ENCODE measurements at places on chromosomes 4 and X.
A peak's percentile ranks its signal among the peaks of the same experiment; 100 is the strongest.

DNA sequence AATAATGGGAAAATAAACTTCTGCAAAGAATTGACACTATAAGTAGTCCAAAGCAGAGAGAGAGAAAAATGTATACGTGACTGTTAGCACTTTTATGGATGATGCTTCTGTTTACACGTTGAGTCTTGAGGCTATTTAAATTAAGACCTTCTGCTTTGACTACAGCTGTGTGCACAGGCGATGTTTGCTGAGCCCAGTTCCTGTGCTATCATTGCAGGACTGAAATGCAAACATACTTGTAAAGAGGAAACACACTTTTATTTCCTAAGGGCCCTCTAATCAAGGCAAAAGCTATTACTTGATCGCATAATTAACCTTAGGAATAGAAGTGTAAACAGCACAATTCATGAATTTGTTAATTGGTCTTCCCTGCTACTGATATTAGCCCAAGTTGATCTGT is 226.9 kb downstream of the FBXW7 start:
- no peak for DNase-seq

GRCh38 chrX:133054761-133055405 is 42.0 kb downstream of the USP26 start:
- no peak for DNase-seq

GRCh38 chr4:125461676-125462363 is 147.1 kb downstream of the FAT4 start:
- DNase-seq, result no peak

- DNase-seq, result no peak
Observed at GRCh38 chrX:116384406-116384954, 51.9 kb upstream of the SLC6A14 start.

GRCh38 chrX:54177306-54177705 is 5.7 kb downstream of the FAM120C start:
- DNase-seq, result no peak

DNA sequence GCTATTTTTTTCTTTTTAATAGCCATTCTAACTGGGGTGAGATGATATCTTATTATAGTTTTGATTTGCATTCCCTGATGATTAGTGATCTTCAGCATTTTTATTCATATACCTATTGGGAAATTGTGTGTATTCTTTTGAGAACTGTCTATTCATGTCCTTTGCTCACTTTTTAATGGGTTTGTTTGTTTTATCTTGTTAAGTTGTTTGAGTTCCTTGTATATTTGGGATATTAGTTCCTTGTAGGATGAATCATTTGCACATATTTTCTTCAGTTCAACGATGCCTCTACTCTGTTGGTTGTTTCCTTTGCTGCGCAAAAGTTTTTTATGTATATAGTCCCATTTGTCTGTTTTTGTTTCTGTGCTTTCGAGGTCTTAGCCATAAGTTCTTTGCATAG is 43.1 kb upstream of the DRP2 start:
- DNase-seq, result no peak

DNA sequence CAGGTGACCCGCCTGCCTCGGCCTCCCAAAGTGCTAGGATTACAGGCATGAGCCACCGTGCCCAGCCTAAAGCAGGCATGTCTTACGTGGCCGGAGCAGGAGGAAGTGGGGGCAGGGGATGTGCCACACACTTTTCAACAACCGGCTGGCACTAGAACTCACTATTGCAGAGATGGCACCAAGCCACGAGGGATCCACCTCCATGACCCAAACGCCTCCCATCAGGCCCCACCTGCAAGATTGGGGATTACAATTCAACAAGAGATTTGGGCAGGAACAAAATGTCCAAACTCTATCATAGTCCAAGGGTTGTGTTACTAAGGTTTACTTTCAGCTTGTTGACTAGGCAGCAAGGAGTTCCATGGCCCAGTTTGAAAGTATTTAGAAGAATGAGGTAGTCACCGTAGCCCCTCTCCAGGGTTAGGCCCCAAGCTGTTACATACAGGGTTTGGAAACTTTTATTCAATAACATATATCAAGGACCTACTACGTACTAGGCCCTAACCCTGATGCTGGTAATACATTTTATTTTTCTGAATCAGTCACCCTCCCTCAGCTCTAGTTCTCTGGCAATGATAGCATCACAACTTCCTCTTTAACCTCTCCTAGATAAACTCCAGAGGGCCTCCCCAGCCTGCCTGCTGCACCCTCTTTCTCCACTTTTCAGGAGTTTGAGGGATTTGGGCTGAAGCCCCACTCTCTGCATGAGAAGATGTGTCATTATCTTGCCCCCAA is 18.0 kb upstream of the TBC1D14 start:
- DNase-seq, result no peak

DNA sequence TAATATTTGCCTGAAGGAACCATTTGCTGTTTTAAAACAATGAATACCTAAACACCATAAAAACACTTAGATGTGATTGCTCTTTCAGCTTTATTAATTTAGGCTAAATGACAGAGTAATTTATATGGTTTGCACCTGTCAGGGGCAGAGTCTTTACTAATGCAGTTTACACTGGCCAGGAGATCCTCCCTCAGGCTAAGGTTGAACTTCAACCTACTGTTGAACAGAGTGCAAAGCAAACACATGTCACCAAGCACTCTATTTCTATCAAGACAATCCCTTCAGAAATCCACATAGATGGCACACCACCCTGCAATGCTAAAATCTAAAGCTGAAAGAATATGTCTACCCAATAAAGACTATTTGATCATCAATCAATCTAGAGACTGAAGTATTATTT is 147.3 kb downstream of the KLHL13 start:
- no peak for DNase-seq

DNA sequence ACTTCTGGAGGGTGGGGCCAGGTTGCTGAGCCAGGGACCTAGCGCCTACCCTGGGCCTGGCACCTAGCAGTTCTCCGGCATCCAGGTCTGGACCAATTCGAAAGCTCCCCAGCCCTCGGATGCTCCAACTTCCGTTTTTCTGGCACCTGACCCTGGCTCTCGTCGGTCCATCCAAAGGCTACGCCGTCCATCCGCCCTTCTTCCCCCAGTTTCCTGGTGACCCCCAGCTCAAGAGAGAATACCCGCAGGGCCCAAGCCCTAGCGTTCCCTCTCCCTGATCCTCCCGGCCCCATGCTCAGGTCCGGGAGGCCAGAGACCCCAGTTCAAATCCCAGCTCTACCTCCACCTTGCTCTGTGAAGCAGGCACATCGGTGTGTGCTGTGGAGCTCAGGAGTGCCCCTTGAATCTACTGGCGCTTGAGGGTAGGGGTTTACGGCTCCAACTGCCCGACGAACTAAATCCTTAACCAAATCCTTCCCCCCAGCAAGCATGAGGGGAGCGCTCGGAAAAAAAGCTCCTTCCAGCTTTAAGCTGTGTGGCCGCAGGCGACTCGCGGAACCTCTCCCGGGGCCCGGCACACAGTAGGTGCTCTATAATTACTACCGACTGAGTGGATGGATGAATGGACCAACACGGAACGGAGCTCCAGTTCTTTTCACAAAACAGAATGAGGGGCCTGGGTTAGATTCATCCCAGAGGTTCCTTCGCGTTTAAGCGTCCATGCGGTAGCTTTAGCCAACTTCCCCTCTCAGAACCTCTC is 1.1 kb downstream of the CRMP1 start:
- no peak for DNase-seq

GRCh38 chr4:76211769-76212708 is 1.6 kb downstream of the SCARB2 start:
- no peak for DNase-seq

GRCh38 chr4:150080337-150080736 is 2.1 kb downstream of the DCLK2 start:
- DNase-seq, result no peak

GRCh38 chr4:122456231-122457116 is at the start of gene IL2:
Gene IL2, minus strand, starts transcription at chr4:122456725. Its CDS starts 285 bp downstream, at chr4:122456440.
- no peak for DNase-seq

DNA sequence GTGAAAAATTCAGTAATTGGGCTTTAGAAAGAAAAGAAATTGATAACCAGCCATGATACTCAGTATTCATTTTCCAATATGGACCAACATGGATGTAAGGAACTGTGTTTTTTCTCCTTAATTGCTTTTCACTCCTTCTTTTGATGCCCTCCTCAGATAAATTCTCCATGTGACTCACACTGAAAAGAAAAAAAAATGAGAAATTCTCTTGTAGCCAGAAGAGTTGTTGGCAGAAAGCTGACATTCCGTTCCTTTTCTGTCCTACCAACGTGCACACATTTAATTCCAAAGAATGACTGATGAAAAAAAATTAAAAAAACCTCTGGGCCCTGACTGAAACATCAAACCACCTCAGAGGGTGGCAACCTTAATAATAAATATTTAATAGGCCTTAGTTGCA is 153.1 kb downstream of the AMELX start:
- no peak for DNase-seq

DNA sequence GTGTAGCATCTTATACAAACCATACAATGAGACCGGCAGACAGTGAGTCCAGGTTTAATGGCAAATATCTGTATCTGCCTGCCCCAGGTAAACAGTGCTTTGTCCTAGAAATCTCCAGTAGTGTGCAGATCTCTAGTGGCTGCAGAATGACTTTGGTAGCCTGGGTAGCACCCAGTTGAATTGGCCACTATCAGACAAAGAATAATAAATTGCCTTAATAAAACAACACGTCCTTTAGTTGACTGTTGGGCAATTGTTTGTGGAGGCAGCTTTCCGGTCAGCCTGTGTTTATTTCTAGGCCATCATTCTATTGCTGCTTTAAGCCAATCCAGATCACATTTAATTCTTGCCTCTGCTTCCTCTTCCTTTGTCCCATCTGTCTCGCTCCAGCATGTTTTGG is 52.5 kb downstream of the SNX25 start:
- DNase-seq, result no peak

- DNase-seq, result peak; percentile 88
Observed at GRCh38 chr4:152106113-152106763, 345.4 kb upstream of the GATB start.

DNA sequence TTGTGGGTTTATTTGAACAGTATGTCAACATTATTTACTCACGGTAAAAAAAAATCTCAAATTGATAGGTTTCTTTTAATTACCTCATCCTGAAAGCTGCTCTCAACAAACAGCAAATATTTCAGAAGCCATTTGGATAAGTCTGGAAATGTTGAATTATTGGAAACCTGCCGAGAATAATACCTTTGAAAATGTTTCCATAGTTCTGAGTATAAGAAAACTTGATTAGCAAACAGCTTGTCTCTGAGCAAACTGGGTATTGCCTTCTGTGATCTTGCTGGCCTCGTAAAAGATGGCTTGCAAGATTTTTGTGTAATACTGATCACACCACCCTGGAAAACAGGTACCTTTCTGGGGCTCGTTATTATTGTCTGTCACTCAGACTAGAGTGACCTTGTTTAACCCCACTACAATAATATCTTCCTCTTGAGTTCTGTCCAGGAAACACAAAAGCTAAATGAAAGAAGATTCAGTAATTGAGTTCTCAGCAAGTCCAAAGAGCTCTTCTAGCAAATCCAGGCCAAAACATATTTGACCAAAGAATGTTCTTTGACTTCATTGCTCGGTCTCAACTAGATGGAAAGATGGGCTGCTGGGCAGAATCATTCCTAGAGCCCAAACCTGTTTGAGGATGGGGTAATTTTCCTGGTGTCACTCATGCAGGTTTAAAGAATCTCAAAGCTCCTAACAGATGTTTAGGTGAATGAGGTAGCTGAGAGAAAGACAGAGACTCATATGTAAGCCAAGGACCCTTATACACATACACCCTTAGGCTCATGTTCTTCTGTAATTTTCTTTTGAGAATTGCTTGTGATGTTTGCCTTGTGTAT is 255.6 kb upstream of the JADE1 start:
- DNase-seq, result no peak

DNA sequence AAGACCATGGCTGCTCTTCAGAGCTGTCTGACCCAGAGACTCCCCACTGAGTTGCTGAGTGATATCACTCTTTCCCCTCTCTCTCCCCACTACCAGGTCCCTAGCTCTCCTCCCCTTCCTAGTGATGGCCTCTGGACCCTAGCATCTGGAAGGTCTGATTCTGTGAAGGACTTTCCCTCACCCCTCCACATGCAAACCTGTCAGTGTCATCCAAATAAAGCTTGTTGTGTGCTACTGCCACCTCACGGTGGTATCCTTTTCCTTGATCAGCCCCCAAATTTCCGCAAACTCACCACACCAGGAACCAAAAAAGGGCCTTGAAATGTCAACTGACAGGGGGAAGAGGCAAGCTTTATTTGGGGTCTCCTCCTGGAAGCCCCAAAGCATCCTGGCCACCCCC is 500.2 kb downstream of the IDS start:
- DNase-seq, result no peak

All from glomerular endothelial cell (primary cell).